ENCODE measurements at places on chromosomes 13 and 19. TPM values are rescaled to one million over a fixed set of nuclear protein-coding genes. Genes with fewer than 3 reads are reported as not detected.

The TGFBR3L gene
- total RNA-seq = 8.2 TPM

DNA sequence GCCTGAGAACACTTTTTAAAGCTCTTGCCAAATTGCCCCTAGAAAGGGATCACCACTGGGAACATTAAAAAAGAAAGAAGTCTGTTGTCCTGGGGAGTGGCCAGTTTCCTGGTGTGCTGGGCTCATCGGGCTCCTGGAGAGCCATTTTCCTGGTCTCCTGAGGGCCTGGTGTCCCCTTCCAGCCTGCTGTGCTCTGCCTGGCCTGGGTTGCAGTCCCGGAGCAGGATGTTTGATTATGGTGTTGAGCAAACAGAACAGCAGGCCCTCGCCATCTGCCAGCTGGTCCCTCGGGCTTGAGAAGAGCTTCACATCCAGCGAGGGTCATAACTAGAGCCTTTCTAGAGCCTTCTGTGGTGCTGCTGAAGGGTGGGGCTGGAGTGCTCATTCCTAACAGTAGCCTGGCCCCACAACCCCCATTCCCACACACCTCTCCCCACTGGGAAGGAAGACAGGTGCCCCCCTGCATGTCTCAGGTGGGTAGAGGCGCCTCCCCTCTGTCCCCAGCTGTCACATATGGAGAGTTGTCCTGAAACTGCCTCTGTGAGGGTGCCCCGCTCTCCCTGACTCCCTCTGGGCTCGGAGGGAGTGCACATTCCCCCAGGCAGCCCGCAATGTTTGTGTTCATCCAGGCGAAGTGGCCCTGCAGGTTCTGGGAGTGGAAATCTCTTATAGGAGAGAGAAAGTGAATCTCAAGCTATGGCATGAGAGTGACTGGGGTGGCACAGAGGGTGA is 151.1 kb downstream of the SIPA1L3 start:
- H3K27me3 ChIP-seq = no peaks in the 10 kb centered on the region
- no peak overlapping the region for H3K4me3 ChIP-seq
- no peak overlapping the region for H3K27ac ChIP-seq
- DNase-seq = no peak
- H3K36me3 ChIP-seq = no peaks in the 10 kb centered on the region

DNA sequence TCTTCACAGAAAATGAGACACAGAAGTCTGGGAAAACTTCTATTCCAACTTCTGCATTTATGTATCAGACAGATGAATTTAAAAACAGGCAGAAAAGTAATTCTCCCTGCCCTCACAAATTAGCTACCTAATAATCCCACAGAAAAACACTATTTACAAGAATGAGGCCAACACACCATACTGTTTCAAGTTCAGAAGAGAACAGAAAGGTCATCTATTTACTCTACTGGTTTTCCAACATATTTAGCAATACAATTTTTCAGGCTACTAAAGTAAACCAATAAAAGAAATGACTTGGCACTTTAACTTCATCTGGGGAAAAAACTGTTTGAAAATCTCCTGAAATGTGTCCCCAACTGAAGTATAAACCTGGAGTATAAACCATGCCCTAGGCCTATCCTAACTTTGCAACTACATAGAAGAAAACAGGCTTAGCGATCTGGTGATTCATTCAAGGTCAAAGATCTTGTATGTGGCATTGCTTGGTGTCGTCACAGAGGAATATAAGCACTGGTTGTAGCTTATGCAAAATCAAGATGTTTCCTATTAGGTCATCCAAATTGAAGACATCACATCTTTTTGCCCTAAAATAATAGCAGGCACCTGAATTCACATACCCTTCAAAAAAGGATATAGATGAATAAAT is 20.1 kb upstream of the EBPL start:
- H3K27ac ChIP-seq = no peak overlapping the region
- H3K36me3 ChIP-seq = peaks cover 67% of the 10 kb centered on the region
- no peaks in the 10 kb centered on the region for H3K27me3 ChIP-seq
- no peak for DNase-seq
- H3K4me1 ChIP-seq = no peaks in the 10 kb centered on the region
- no peak overlapping the region for H3K4me3 ChIP-seq

GRCh38 chr13:110152351-110152750 is 154.6 kb downstream of the COL4A1 start:
- no peak for DNase-seq
- no peaks in the 10 kb centered on the region for H3K4me1 ChIP-seq
- H3K36me3 ChIP-seq = peaks cover 95% of the 10 kb centered on the region
- H3K4me3 ChIP-seq = no peak overlapping the region
- H3K27me3 ChIP-seq = no peaks in the 10 kb centered on the region

The AMH gene
- 1.1 TPM for total RNA-seq

The CYP4F3 gene
- total RNA-seq = not detected

DNA sequence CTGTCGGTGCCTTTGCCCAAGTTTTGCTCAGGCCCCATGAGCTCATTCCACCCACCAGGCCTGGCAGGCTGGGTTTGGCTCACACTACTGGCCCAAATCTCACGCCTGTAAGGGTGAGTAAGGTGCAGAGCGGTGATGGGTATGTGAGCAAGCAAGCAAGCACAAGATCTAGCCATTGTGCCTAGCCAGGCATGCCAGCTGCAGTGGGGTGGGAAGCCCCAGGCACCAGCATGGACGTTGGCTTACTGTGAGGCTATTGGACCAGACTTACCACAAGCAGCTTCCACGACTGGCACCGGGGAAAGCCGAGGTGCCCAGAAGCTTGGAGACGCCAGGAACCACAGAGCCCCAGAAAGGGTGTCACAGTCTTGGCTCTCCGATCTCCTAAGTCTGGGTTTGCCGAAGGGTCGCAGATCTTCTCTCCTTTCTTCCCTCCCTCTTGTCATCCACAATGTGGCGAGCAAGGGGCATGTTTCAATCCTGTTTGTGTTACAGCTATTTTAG is 2659.4 kb upstream of the PCDH20 start:
- H3K4me3 ChIP-seq = no peak overlapping the region
- no peak overlapping the region for H3K27ac ChIP-seq
- no peak for DNase-seq
- no peaks in the 10 kb centered on the region for H3K27me3 ChIP-seq

DNA sequence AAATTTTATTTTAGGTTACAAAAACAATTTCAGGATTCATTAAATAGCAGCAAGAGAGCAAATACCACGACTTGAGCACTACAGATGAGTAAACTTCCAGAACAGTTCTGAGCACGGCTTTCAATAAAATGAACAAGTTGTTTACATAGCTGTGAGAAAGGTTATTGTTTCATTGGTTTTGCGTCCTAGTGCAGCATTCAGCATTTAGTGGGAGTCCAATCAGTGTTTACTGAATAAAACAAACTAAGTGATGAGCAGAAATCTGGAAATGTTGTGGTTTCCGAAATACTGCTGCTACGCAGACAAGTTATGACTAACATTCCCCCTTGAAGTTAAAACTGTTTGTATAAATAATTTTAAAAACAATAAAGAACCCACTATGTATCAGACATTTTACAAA is 251.5 kb upstream of the STARD13 start:
- H3K27me3 ChIP-seq = no peaks in the 10 kb centered on the region
- peaks cover 40% of the 10 kb centered on the region for H3K4me1 ChIP-seq
- DNase-seq = no peak
- H3K27ac ChIP-seq = peak overlapping the region; percentile 8

- no peak for DNase-seq
- no peaks in the 10 kb centered on the region for H3K27me3 ChIP-seq
- H3K4me1 ChIP-seq = no peaks in the 10 kb centered on the region
- no peak overlapping the region for H3K4me3 ChIP-seq
Observed at GRCh38 chr13:81487151-81487550, 1146.2 kb upstream of the SPRY2 start.

- DNase-seq = no peak
- H3K27me3 ChIP-seq = no peaks in the 10 kb centered on the region
- no peak overlapping the region for H3K4me3 ChIP-seq
- peaks cover 22% of the 10 kb centered on the region for H3K4me1 ChIP-seq
- no peaks in the 10 kb centered on the region for H3K36me3 ChIP-seq
Observed at GRCh38 chr13:43274881-43275280, 251.5 kb downstream of the DNAJC15 start.

DNA sequence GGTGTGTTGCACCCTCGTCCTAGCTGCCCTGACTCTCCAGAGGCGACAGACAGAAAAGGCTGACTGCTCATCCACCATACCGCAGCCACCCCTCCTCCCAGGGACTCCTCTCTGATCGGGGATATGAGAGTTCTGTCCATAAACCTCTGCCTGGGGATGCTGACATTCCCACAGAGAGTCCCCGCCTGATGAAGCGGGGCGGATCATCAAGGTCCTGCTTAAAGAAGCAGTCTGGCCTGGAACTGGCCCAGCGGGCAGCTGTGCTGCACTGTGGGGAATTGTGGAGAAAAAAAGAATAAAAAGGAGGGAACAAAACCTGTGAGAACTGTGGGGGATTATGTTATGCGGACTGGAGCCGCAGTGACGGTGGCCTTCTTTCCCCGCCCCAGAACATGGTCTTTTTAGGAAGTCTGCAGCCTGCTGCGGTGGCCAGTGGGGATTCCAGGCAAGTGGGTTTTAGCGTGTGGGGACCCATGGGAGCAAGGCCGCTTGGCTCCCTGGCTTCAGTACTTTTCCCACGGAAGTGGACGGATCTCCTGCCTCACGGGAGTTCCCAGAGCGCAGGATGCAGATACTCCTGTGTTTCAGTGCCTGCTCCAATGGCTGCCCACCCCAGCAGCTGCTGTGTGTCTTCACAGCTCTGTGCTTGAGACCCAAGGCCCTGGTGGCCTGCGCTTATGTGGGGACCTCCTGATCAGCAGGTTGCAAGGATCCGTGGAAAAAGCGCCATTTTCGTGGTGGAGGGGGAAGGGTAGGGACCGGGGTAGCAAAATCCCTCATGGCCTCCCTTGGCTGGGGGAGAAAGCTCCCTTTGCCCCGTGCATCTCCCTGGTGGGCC is 1456.2 kb upstream of the SLC10A2 start:
- no peak overlapping the region for H3K27ac ChIP-seq
- DNase-seq = peak; percentile 26
- H3K36me3 ChIP-seq = no peaks in the 10 kb centered on the region
- no peaks in the 10 kb centered on the region for H3K4me1 ChIP-seq

- no peaks in the 10 kb centered on the region for H3K27me3 ChIP-seq
- H3K4me1 ChIP-seq = peaks cover 24% of the 10 kb centered on the region
- no peak overlapping the region for H3K27ac ChIP-seq
Observed at GRCh38 chr13:73849292-73849691, 284.9 kb downstream of the KLF12 start.

The LGALS7 gene
- not detected for total RNA-seq

The PLK5 gene
- total RNA-seq = not detected

DNA sequence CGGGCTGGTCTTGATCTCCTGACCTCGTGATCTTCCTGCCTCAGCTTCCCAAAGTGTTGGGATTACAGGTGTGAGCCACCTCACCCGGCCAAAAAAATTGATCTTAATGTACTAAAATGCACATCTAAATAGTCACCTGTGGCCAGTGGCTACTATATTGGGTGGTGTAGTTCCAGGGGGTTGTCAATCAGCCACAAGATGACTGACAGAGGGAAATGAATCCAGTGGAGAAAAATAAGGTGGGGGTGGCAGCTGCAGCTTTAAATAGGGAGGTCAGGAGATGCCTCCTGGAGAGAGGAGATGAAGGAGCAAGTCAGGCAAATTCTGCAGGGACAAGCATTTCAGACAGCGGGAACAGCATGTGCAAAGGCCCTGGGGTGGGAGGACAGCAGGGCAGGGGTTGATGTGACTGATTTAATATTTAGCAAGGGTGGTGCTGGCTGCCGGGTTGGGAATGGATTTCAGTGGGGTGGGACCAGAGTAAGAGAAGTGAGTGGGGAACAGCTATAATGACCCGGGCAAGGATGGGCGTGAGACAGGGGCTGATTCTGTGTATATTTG is 18.0 kb downstream of the TIMM13 start:
- no peaks in the 10 kb centered on the region for H3K36me3 ChIP-seq
- no peak overlapping the region for H3K27ac ChIP-seq
- H3K4me1 ChIP-seq = no peaks in the 10 kb centered on the region
- DNase-seq = no peak
- H3K4me3 ChIP-seq = no peak overlapping the region

The LILRB3 gene
- total RNA-seq = 4.7 TPM

DNA sequence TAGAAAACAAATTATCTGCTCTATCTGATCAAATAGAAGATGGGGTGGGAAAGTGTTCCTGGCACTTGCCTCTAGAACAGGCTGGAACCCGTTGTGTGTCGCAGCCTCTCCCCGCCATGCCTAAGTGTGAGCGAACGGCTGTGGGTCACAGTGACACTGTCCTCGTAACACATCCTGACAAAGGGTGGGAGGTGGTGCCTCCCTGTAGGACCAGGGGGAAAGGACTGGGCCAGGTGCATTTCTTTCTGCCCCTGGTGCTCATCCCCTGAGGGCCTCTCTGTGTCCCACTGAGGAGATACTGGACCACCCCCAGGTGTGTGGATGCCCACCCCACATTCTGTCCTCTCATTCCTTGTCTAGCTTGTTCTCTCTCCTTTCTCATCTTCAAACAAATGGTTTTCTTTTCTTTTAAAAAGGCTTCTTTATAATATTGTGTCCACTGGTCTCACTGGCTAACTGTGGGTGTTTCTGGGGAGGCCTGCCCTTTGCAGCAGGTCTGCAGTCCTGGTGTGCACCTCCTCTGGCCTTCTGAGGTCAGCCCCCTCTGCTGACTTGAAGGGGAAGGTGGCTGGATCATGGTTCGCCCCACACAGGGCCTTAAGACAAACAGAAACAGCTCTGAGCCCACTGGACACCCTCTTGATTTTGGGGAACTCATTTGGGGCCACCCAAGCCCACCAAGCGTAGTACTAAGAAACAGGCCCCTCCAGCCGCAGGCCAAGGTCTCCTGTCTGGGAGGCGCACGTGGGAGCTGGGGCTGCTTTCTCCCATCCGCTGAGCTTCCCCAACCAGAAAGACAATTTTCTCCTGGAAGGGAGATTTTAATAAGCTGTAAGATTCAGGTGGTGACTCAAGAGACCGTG is 152.5 kb upstream of the SOX1 start:
- no peak overlapping the region for H3K4me3 ChIP-seq
- no peak overlapping the region for H3K27ac ChIP-seq
- H3K36me3 ChIP-seq = no peaks in the 10 kb centered on the region
- no peaks in the 10 kb centered on the region for H3K4me1 ChIP-seq
- DNase-seq = no peak
- peaks cover 99% of the 10 kb centered on the region for H3K27me3 ChIP-seq

The ONECUT3 gene
- total RNA-seq = not detected

GRCh38 chr19:47598407-47599349 is 10.3 kb upstream of the BICRA start:
- H3K4me3 ChIP-seq = peak overlapping the region; percentile 69
- H3K4me1 ChIP-seq = peaks cover 25% of the 10 kb centered on the region
- no peak for DNase-seq
- H3K27me3 ChIP-seq = no peaks in the 10 kb centered on the region
- peak overlapping the region; percentile 85 for H3K27ac ChIP-seq

The ZNF534 gene
- 0.44 TPM for total RNA-seq

GRCh38 chr13:25266706-25267105 is 20.6 kb downstream of the MTMR6 start:
- no peak overlapping the region for H3K4me3 ChIP-seq
- peaks cover 63% of the 10 kb centered on the region for H3K36me3 ChIP-seq
- H3K27me3 ChIP-seq = no peaks in the 10 kb centered on the region
- H3K27ac ChIP-seq = no peak overlapping the region
- H3K4me1 ChIP-seq = no peaks in the 10 kb centered on the region

The NLRP5 gene
- total RNA-seq = not detected

The SMIM17 gene
- total RNA-seq = not detected

The TPT1 gene
- total RNA-seq = 4,332 TPM
